ENCODE measurements at places on chromosomes 7 and 10.

GRCh38 chr10:32959006-32959920, 1.2 kb upstream of the ITGB1 start:
- DNase-seq: peak; percentile 64

- no peak for DNase-seq
These were observed 3.3 kb downstream of the EGR2 start for GRCh38 chr10:62812672-62813439.

DNA sequence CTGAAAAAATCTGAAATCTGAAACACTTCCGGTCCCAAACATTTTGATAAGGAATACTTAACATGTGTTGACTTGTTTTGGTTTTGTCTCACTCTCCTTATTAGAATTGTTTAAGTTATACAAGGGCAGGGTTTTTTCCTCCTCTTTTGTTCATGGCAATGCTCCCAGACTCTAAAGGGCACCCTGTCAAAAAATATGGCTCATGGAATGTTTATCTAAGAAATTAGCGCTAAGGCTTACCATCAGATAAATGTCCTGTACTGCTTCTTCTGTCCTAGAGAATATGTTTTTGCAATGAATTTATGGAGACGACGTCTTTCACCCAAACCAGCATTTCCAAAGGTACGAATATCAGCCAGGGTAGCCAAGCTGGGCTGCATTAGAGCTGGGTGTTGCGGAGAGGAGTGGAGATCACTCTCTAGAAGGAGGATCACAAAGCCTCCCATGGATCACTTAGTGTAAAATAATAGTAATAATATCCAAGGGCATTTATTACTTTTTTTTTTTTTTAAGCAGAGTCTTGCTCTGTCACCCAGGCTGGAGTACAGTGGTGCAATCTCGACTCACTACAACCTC, 46.8 kb downstream of the ERLIN1 start:
- DNase-seq: no peak

DNA sequence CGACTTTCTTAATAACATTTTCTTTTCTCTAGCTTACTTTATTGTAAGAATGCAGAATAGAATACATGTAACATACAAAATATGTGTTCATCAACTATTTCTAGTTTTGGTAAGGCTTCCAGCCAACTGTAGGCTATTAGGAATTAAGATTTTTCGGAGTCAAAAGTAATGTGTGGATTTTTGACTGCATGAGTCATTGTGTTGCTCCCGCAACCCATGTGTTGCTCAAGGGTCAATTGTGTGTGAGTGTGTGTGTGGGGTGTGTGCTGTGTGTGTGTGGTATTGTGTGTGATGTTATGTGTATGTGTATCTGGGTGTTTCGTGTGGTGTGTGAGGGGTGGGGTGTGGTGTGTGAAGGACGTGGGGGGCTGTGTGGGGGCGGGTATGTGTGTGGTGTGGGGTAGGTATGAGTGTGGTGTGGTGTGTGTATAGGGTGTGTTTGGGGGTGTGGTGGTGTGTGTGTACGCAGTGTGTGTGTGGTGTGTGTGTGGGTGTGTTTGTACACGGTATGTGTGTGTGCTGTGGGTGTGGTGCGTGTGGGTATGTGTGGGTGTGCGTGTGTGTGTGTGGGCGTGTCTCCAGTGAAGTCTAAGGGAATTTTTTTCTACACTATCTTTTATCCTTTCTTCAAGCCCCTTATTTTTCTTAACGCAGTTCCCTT, 60.5 kb downstream of the RSU1 start:
- DNase-seq: no peak

GRCh38 chr10:26858707-26859034, 2.1 kb downstream of the ABI1 start:
- DNase-seq: no peak

GRCh38 chr10:128466831-128467371, 340.7 kb upstream of the MKI67 start:
- DNase-seq: no peak

GRCh38 chr7:55019691-55020465, 1.1 kb downstream of the EGFR start:
- peak; percentile 52 for DNase-seq

DNA sequence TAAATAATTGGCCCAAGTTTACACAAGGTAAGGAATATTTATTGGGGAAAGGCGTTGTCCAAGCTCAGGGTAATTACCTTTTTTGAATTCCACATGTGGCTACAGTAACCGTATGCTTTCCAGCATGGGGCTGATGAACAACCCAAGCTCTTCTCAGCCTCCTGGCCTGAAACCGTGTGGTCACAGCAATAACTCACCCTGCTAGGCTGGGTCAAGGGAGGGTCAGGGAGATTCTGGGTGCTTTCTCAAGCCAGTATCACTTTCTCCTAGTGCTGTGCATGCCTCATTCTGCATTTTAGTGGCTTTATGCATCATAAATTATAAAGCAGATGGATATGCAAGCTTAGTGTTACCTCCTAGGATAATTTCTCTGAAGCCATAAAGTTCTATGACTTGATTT, 273.9 kb downstream of the PAXIP1 start:
- DNase-seq: no peak

DNA sequence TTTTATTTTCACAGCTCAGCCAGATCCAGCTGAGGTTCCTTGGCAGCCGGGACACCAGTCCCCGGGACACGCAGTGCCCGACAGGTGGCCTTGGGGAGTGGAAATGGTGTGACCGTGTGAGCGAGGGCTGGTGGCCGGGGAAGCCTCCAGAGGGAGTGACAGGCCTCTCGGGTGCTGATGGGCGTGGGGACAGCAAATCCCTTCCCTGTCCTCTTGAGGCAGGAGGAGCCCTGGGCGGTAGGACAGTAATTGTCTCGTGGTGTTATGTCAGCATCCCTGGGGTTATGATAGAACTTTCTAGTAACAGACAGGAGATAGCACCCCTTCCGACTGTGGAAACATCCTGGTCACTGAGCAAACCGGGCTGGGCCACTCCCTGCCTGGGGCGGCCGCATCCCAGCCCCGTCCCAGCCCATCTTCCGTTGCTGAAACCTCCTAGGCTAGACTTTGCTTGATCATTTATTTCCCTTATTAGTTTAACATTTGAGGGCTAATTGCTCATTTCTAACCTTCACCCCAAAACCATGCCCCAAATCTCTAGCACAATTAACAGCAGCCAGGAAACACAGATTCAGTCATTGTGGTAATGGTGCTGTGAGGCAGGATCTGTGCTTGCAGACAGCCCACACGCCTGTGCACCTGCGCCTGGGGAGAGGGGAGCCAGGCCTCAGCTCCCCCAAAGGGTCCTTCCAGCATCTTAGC, 63.3 kb downstream of the ELFN1 start:
- no peak for DNase-seq

GRCh38 chr7:46752881-46753366, 829.0 kb downstream of the TNS3 start:
- no peak for DNase-seq

DNA sequence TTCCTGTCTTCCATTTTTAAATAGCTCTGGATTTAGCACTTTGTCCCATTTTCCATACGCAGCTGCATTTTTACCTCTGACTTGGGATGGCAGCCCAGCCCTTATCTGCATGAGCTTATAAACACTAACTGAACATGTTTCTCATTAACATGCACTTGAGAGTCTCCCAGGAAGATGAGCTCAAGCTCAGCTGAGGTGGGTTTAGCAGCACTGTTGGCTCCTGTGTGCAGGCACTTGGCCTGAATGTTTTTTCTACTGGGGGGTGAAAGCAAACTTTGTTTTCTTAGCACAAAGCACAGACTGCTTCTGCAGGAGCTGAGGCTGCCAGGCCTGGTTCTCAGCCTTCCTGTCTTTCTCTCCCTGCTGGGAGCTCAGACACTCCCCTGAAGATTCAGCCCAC, 1093.6 kb upstream of the AUTS2 start:
- no peak for DNase-seq

DNA sequence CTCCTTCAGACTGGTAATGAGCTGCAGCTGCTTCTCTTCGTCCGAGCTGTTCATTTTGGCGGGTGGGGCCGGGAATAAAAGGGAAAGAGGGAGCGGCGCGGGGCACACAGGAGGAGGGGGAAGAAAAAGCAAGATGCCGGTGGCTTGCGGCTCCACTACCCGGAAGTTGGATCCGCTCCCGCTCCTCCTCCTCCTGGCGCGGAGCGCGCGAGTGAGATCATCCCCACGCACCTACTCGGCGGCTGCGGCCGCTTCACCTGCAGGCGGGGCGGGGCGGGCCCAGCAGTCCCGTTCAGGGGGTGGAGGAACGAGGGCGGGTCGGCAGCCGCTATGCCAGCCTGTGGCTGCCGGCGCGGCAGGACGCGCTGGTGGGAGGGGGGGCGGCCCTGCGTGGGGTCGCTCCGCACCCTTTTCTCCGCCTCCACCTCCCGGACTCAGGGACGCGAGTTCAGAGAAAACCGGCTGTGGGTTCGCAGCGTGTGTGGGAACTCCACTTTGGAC, at the start of gene SHTN1:
TSS of gene SHTN1 (minus strand) at position 162 of the 501 bp plus-strand sequence. CDS start at position 54, 108 bp downstream.
- peak; percentile 61 for DNase-seq

- DNase-seq: peak; percentile 74
These were observed 37.4 kb upstream of the EEPD1 start for GRCh38 chr7:36115448-36116321.

GRCh38 chr10:35423505-35424306, 87.4 kb downstream of the CCNY start:
- no peak for DNase-seq

DNA sequence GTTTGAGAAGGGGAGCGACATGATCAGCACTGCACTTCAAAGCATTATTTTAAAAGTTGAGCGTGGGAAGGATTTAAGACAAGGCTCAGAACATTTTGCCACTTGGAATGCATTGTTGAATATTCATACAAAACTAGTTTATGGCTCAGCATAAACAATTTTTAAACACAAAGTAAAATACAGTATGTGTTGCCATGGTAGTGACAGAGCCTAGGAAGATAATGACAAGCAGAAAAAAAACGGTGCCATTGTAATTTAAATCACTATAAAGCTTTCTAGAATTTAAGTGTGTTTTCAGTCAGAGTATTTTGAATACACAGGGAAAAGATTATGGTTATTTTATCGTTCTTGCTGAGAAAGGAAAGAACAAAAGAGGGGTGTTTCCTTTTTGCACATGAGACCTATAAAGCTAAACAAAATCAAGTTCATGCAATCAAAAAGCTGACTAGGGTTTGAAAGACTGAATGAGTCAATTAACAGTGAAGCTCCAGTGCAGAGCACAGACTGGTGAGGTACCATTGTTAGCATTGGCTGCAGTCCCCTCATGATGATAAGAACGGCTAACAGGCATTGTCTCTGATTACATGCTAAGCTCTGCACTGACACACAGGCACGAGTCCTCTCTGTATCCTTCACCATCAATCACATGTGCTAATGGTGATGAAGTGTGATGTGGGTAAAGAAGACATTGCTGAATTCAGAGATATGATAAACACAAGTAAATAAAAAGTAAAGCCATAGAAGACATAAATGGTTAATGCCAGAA, 181.9 kb upstream of the VSTM2A start:
- no peak for DNase-seq

GRCh38 chr7:88141953-88142352, 77.9 kb downstream of the SRI start:
- no peak for DNase-seq

- no peak for DNase-seq
These were observed 153.7 kb downstream of the TNS3 start for GRCh38 chr7:47428052-47428767.

- no peak for DNase-seq
These were observed 29.3 kb downstream of the AP3M1 start for GRCh38 chr10:74121368-74121767.

DNA sequence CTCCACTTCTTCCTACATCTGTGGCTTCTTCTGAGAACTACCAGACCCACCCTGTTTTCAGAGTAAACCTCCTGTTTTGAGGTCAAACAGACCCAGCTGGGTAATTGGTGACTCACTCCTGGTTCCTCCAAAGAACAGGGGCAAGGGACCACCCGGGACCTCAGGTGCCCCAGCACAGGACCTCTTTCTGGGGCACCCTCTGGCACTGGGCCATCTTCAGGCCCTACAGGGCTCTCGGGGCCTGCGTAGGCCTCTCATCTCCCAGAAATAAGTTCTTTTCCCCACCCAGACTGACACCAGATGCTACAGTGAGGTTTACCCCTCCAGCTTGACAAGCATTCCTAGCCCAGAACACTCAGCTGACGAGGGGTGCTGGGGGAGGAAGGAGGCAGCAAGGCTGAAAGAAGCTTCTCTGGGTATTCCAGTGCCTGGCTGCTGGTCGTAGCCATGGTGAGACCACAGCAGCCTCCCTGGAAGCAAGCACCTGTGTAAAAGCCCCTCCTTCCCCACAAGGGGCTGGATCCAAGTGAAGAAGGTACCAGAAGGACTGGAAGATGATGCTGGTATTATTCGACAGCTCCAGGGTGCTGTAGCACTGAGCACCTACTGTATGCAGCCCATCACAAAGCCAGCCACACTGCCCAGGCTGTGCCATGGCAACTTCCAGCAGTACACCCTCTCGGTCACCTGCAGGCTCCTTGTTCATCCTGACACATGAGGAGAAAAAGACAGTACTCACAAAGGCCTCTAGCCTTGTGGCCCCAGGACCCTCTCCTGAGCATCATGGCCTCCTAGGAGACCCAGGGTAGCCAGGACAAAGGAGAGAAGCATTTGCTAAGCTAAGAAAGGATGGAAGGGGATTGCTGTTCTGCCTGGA, 47.4 kb downstream of the ALOX5 start:
- peak; percentile 34 for DNase-seq

DNA sequence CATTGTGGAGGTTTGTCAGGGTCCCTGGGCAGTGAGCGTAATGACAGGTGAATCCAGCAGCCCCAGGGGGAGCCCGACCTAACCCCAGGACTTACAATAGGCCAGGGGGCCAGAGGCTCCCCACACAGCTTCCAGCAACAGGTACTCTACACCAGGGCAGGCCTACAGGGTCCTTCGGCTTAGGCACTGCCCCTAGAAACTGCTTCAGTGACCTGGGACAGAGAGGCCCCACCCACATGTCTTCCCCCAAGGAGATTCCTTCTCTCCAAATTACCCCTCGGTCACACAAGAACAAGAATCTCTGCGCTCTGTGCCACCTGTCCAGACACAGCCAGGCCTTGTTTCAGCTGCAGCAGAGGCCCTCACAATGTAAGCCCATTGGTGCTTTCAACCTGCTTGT, 24.4 kb downstream of the SKIDA1 start:
- DNase-seq: no peak

DNA sequence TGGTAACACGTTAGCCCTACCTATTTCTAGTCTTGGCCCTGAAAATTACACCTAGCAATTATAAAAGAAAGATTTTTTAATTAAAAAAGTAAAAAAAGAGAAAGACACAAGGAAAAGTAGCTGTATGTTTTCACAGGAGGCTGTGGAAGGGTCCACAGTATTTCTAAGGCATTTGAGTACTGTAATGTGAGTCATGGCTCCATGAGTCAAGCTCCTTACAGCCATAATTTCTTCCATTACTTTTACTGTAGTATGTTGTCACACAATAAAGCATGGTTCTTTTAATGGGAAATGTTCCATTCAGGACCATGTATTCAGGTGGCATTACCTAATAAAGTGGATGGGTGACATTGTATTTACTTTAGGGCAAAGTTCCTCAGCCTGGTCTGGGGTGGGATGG, 113.4 kb downstream of the GPR37 start:
- no peak for DNase-seq

DNA sequence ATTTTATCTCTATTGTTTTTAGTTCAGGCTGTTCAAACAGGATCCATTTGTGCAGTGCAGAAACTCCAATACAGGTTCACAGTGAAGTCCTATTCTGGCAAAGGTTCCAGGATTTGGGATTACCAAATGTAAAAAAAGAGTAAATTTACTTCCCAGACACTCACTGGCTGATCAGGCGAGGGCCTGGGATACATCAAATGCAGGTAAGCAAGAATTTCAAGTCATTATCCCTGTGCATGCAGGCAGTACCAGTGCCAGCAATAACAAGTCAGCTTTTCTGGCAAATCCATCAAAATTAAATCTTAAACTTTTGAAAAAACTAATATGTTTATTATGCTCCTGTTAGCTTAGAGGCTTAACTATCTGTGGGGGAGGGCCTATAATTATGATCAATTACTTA, 6.3 kb downstream of the CDK6 start:
- no peak for DNase-seq

GRCh38 chr10:117223693-117224430, 17.1 kb upstream of the SLC18A2 start:
- DNase-seq: no peak
